Stimulated activated CD4-positive, alpha-beta T cell treated with anti-CD3 and anti-CD28 coated beads, TNF-alpha, amount 100 ng/mL, for 24 hours (primary cell): ENCODE measurements at places on chromosomes 1 and 21.

DNA sequence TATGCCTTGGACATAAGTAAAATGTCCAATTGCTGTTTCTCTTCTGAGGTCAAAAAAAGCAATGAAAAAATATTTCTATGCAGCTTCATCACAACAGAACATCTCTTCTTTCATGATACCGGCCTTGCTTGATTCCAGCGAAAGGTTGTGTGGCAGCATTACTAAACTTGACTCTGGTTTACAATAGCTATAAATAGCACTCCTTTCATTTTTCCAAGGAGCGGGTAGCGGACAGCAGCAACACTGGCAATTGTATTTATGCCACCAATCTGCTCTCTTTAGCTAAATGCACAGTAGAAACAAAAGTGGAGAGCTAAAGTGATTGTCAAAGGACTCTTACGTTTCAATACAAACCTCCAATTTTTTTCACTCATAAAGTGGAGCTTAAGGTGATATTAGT, 7.5 kb upstream of the DAB1 start:
- no peak for DNase-seq

DNA sequence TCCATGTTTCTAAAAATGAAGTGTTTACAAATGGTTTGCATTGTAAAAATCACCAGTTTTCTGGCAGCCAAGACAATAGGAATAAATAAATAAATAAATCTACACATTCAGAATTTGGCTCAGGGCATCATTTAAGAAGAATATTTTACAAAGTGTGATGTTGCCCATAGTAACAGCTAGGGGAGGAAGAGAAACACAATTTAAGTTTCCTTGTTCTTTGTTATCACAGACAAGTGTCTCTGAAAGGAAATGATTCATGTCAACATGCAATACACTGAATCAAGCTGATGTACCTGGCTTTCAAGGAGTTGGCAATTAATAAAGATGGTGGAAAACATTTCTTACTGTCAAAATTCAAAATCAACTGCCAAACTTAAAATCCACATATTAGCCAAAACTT, 74.7 kb downstream of the LHX8 start:
- DNase-seq: no peak

- no peak for DNase-seq
These were observed 160.3 kb downstream of the ETS2 start for GRCh38 chr21:38965910-38966504.

DNA sequence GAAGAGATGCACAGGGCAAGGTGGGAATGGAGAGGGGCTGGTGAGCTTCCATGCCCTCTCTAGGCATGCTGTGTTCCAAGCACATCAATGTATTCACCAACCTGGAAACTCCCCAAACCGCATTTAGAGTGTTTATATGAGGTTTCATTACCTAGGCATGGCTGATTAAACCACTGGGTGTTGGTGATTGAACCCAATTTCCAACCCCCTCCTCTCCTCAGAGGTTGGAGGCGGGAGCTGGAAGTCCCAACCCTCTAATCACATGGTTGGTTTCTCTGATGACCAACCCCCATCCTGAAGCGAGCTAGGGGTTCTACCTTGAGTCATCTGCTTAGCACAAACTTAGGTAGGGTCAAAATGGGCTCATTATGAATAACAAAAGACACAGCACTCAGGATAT, 3.0 kb upstream of the PPIE start:
- DNase-seq: no peak

- DNase-seq: no peak
These were observed 187.4 kb downstream of the CYYR1 start for GRCh38 chr21:26385721-26386120.

GRCh38 chr1:4444086-4444485, 210.3 kb upstream of the AJAP1 start:
- no peak for DNase-seq

GRCh38 chr1:89945852-89946476, 48.9 kb upstream of the ZNF326 start:
- no peak for DNase-seq
